Activated CD4-positive, alpha-beta T cell treated with anti-CD3 and anti-CD28 coated beads, Interleukin-2, amount 50 U/mL, for 48 hours (primary cell): ENCODE measurements at places on chromosomes 13 and 19.

- no peak for DNase-seq
Observed at GRCh38 chr13:52371736-52372247, 34.2 kb downstream of the THSD1 start.

DNA sequence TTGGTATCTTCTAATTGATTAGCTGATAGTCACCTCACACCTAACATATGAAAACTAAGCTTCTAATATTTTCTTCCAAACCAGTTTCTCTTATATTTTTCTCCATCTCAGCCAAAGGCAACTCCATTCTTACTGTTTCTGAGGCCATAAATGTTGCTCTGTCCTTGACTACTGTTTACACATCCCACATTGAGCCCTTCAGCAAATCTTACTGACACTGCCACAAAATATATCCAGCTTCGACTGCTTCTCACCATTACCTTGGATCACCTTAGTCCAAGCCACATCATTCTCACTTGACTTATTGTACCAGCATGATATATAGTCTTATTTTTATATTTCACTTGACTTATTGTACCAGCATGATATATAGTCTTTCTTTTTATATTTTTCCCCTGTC is 121.6 kb downstream of the MAB21L1 start:
- DNase-seq, result no peak

- DNase-seq, result no peak
Observed at GRCh38 chr13:47903836-47904235, 97.2 kb downstream of the SUCLA2 start.

GRCh38 chr13:104993708-104994107 is 1541.8 kb downstream of the EFNB2 start:
- no peak for DNase-seq

DNA sequence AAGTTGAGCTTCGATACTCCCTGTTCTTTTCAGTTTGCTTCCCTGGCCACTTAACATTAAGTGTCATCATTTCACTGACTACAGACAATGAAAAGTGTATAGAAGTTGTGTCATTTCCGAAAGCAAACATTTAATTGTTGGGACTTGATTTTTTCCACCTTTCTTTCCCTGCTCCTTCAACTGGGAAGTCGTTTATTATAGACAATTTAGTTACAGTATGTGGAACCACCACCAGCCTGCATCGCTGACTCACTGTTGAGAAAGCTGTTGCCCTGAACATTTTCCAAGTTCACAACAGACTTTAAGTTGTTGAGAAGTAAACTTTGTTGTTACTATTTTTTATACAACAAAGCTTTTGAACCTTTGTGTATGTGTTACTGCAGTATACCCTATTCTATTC is 788.4 kb upstream of the PRR20A start:
- no peak for DNase-seq

DNA sequence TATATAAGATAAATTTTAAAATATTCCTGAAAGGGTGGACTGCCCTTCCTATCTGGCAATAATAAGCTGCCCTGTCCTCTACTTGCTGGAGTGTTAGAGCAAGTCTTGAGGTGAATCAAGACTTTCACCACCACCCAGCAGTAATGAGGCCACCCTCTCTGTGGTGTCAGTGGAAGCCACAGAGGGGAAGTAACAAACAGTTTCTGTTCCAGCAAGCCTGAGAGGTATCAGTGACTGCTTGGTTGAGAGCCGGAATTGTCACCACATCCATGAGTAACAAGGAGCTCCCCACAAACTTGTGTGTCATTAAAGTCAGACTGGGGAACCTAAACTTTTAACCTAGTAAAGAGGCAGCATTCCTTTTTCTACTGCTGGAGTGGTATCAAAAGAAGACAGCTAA is 532.7 kb upstream of the SPRY2 start:
- no peak for DNase-seq

GRCh38 chr13:80214050-80214449 is 126.9 kb downstream of the SPRY2 start:
- no peak for DNase-seq

GRCh38 chr19:53157626-53158025 is 1.2 kb downstream of the ZNF347 start:
- DNase-seq, result no peak

DNA sequence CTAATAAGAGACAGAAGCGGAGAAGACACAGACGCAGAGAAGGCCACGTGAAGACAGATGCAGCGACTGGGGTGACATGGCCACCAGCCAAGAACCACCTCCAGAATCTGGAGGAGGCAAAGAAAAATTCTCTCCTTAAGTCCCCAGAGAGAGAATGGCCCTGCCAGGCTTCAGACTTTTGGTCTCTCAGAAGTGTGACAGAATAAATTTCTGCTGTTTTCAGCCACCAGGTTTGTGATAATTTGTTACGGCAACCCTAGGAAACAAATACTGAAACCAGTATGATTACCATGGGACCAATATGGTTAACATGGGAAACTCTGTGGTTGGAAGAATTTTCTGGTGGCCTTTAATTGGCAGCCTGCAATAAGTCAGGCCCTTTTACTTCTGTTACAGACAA is 63.9 kb upstream of the DOCK9 start:
- DNase-seq, result no peak

DNA sequence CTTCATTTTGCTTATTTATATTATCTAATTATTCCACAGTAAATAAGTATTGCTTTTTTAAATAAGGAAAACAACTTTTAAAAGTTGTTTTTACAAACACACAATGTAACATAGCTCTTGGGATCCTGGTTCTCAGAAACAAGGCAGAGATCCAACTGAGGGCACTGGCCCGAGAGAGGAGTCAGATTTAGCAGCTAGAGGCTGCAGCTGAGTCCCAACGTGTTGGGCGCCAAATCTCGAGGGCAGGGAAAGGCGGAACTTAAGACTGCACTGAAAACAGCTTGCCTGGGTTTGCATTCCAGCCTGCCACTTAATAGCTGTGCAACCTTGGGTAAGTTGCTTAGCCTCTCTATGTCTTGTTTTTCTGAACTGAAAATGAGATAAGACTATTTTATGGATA is 16.4 kb upstream of the WASF3 start:
- no peak for DNase-seq

DNA sequence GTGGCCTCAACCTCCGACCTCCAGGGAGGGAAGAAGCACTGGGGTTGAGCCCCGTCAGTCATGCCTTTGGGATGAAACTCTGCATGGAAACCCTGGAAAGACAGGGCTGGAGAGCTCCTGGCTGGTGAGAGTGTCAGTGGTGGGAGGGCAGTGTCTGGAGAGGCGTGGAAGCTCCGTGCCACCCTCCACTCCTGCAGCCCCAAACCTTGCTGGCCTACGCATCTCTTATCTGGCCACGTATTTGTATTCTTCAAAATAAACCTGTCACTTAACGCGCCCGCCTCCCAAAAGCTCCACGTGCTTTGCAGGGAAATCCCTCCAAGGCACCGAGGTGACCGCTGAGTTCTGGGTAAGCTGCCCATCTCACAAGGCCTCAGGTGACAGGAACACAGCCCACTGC is 84.3 kb downstream of the TEX29 start:
- no peak for DNase-seq

DNA sequence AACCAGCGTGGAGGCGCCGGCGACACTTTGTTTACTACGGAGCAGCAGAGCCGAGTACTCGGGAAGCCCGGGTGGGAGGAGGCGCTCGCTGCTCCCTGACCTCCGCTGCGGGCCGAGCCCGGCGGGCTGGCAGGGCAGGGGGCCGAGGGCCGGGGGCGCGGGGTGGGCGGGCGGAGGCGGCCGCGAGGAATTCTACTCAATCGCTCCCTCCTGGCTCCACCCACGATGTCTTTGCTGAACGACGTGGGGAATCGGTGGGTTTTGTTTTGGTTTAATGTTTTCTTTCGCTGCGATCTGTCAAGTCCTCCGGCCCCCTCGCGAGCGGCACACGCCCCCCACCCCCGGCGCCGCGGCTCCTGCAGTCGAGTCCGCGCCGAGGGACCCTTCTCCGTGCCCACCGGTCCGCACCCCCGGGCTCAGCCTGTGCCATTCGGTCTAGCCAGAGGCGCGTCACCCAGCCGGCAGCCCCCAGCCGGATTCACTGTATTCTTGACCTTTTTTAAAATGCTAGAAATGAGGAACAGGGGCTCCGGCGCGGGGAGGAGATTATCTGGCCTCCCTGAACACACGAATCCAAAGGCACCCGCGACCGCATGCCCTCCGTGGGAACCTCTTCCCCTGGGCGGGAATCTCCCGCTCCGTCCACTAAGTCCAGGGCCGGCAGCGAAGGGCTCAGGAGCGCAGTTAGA is 636 bp upstream of the FOXO1 start:
- peak; percentile 36 for DNase-seq
